ENCODE measurements at places on chromosomes 4 and X. TPM values are rescaled to one million over a fixed set of nuclear protein-coding genes. Genes with fewer than 3 reads are reported as not detected.

- no peak for DNase-seq
Observed at GRCh38 chr4:128917781-128918180, 108.3 kb downstream of the JADE1 start.

DNA sequence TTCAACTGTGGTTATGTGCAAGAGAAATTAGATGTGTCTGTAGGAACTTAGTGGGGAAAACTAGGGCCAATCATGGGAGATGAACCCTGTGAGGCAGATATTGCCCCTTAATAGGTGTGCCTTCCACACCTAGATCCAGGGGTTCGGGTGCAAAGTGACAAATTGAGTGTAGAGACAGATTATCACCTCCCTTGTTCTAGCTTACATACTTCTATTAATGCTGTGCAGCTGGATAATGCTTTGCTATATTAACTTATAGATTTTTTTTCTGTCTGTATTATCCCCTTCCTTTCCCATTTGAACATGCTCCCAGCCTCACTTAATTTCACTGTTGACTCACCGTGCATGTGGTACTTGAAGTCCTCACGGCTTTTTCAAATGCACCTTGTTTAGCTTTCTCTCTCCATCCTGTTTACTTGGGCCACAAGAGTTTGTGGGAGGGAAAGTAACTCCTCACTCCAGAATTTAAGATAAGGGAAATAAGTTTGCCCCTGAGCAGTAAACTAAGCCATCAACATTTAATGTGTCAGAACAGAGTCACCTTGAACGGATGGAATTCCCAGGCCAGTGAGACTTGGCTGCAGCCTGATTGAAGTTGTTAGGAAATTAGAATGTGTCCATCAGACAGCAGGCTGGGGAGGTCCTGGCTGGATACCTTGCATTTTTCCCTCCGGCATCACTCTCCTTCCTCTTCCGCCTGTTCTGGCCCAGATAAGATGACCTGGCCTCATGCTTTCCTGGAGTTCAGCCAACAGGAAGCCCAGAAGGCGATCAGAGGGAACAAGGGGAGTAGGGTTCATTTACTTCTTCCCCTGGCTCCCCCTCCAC, 478.4 kb downstream of the BCOR start:
- DNase-seq, result no peak

GRCh38 chrX:100743009-100743607, 11.2 kb upstream of the SYTL4 start:
- DNase-seq, result no peak

DNA sequence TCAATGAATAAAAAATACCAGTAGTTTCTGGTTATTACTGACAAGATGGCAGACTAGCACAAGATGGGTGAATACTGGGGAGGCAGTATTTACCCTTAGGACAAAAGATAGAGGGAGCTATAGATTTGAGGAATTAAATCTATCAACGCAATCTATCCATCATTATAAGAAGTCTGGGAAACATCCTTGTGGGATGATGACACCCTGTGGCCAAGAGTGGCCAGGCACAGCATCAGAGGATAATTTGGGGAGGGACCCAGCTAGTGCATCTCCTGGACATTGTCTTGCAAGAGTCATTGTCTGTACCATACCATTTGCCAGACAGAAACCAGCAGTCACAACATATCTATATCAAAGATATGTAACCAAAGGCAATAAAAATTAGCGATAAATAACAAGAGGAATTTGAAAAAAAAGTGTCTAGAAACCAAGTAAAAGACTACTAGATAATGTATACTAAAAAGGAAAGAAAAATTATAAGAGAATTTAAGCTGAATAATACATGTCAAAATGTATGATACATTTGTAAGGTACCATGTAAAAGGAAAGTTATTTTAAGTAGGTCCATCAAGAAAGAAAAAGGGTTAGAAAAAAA, 22.9 kb downstream of the KCTD8 start:
- peak; percentile 2 for DNase-seq

DNA sequence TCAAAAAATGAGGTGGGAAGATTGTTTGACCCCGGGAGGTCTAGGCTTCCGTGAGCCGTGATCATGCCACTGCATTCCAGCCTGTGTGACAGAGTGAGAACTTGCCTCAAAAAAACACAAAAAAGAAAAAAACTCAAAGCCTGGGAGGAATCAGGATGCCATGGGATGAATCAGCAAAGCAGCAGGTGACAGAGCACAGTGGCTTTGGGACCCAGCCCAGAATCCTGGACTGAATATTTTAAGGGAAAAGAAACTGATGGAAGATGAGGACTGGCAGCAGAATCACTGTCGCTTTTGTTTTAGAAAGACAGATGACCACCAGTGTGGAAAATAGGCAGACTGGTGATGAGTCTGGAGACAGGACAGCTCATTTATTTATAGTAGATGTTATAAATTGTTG, 16.6 kb downstream of the S100G start:
- DNase-seq, result peak; percentile 61

The SPOCK3 gene
- not detected for total RNA-seq

The GYPE gene
- total RNA-seq, result 0.54 TPM

The ZNF711 gene
- 2.3 TPM for total RNA-seq

The NUP62CL gene
- total RNA-seq, result not detected

The SPATA4 gene
- 0.28 TPM for total RNA-seq
